Uterus (tissue), 4 donors: ENCODE measurements at places on chromosomes 7 and 10.

DNA sequence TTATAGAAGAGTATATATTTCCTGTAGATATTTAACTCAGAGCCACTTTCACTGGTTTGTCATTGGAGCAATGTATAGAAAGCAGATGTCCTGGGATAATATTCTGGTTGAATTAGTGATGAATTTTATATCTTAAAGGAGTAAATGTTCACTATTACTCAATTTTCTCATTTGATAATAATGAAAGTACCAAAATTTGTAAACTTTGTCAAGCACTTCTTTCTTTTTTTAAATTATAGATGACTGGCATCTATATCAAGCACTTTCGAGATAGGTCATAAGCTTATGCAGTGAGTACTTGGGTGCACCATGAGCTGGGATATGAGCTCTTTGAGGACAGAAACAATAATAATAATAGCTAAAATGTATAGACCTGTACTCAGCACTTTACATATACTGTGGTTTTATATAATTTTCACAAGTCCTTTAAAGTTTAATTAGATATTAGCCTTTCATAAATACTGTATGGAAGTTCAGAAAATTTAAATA is 11.3 kb downstream of the RSBN1L start:
- no peak for DNase-seq

GRCh38 chr7:134548877-134549276 is at the start of gene AKR1B15:
Gene AKR1B15 (plus strand): TSS chr7:134549110. CDS start chr7:134564620, 15,510 bp downstream.
- no peak for DNase-seq

- no peak for DNase-seq
Measured at GRCh38 chr7:93933156-93933555, 11.6 kb downstream of the GNG11 start.

DNA sequence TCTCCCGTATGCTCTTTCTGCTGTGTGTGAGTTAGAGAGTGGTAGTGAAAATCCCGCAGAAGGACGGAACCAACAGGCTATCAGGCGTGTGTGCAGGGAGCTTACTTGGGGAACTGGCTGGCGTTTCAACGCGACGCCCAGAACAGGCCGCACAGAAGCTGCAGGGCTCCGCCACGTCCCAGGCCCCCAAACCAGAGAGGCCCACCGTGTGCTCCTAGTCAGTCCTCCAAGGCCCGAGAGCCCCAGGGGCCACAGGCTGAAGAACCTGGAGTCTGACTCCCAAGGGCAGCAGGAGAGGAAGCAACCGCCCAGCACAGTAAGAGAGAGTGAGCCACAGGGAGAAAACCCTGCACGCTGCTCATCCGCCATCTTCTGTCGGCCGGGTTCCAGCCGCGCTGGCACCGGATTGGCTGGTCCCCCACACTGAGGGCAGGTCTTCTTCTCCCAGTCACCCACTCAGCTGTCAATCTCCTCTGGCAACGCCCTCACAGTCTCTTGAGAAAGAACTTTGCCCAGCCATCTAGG is 730.6 kb upstream of the VSTM2A start:
- DNase-seq: no peak

GRCh38 chr7:78179211-78179610 is 380.6 kb downstream of the PHTF2 start:
- no peak for DNase-seq

DNA sequence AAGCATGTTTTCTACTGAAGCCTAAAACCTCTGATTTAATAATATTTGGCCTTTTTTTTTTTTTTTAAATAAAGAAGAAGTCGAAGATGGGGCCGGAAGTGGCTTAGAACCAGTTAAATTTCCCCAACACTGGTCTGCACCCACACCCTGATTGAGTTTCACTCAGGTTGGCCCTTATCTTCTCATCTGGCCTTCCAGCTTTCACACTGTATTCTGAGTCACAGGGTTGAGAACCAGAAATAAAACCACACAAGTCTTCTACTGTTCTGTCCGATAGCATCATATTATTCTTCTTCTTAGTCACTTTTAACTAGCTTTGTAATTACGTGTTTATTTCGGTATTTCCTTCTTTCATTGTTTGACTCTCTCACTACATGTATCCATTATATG is 9.9 kb downstream of the ZNF365 start:
- no peak for DNase-seq

- DNase-seq: peak; percentile 66
Measured at GRCh38 chr10:34815185-34816084, at the start of gene PARD3. Gene PARD3 (minus strand): TSS chr10:34815296. CDS start chr10:34814995, 301 bp downstream.

GRCh38 chr7:46162609-46163008 is 241.5 kb upstream of the IGFBP3 start:
- no peak for DNase-seq

DNA sequence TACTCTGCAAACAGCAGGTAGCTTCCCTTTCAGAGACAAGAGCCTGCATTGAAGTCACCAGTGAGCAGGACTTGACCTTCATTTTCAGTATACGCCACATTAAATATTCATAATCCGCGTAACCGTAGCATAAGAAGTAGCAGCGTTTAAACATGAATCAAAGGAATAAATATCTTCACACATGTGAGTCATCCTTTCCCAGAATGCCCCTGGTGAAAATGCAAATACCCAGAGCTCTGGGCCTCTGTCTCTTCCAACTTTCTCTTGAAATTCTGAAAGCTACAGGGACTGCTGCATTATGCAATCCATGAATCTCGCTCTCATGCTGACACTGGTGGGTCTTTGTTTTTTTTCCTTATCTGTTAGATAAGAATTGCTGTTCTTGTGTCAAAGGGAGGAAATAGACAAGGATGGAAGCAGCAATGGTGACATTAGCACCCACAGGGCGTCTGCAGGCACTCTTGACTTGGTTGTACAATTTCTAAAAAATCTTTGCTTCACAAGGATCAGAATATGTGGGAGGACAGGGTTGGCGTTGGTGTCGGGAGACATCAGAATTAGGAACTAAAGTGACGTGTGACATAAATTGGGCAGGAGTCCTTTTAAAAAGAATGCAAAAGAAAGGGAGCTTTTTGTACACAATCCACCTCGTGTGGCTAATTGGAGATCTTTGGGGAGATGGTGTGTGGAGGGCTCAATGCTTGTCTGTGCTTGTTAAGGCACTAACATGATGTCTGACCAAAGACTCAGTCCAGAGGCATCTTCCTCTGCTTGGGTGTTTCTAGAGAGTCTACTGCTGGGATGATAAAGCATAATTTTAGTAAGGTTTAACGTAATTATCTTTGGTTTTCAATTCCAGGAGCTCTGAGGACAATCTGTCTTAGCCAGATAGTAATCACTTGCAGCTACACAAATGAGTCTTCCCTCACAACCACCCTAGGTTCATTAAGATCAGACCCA is 390.3 kb downstream of the KCNMA1 start:
- no peak for DNase-seq

DNA sequence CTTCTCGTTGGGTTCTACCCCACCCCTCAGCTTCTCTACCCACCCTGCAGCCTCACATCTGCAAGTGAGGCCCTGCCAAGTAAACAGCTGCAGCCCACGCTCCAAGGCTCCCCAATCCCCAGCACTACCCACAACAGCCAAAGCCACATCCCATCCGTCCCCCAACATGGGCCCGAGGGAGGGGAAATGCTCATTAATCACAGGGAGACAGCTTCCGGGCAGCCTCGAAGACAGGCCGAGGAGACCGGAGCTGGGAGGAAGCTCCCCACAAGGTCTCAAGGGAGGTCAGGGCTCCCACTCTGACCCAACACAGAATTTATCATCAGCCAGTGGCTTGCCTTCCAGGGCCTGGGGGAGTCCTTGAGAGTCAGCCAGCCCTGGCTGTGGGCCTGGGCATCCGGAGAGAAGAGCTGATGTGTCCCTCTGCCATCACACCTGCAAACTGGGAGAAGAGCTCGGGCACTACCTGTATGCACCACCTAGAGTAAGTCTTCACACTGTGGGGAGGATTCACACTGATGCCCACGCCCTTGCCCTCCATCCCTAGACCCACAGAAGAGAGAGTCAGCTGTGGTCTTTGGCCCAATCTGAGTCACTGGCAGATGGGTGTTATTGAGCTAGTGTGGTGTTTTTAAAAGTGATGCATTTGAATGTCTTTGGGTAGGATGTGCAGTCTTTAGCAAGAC is 115.5 kb upstream of the ZMIZ1 start:
- peak; percentile 67 for DNase-seq

GRCh38 chr10:129277841-129278240 is 189.2 kb upstream of the MGMT start:
- no peak for DNase-seq

GRCh38 chr7:17832242-17832641 is 108.1 kb downstream of the SNX13 start:
- no peak for DNase-seq

DNA sequence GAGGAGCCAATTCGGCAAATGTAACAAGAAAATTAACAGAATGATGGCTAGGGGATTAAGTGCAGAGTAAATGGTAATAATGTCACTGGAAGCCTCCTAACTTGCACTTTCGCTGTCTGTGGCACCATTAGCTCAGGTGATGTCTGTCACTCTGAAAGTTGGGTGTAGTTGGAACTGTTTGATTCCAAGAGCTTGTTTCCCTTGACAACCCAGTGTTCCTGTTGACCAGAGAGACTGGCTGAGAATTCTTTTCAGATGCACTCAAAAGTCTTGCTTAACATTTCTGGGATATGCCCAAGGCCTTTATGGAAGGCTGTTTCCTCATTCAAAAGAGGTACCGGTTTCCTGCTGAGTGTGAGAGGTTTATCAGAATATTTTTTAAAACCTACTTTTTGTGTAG is 49.6 kb downstream of the PLPP4 start:
- DNase-seq: no peak

DNA sequence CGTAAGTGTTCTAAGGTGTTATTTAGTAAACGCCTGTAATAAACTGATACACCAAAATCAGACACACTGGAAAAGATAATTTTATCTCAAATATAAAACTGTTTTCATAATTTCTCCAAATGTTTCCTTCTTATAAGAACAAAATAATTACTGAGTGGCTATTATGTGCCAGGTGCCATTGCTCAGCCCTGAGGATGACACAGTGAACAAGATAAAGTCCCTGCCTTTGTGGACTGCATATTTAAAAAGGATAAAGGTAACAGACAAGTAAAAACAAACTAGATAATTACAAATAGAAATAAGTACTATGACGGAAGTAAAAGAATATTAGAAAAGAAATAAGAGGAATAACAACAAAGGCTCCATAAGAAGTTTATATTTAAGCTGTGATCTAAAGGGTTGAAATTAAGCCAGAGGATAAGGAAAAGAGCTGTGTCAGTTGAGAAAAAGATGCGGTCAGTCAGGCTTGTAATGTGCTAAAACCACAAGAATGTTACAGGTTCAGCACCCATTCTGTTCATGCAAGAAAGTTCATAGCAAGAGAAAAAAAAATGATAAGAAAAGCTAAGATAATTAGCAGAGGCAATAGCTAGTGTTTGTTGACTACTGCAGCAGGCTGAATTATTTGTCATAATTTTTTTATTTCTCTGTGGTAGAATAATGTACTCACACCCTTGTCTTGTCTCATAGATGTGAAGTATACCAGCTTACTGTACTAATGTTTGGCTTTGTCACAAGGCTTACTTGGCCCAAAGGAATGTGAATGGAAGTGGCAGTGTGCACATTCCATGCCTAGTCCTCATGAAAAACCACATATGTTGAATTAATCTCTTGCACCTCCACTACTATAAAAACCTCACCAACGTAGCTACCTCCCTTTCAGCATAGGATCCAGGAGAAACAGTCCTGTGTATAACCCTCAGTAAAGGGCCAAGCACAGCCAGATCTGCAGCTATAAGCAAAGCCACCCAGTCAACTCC is 75.1 kb downstream of the CRPPA start:
- DNase-seq: no peak

DNA sequence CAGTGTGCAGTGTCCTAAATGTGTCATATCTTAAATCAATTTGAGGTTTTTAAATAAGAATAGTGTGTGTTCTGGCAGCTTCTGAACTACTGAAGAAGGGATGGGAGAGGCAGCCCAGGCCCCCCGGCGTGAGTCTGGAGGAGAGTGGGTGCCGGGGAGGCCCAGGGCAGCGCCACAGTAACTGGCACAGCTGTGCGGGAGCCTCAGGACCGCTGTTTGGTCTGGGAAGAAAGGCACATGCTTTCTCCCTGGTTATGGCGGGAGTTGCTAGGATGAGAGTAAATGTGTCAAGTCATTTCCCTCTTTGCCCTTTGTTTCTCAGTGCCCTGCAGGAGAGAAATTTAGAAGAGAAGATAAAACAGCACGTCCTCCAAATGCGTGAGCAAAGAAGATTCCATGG is 31.9 kb upstream of the PWWP2B start:
- no peak for DNase-seq

- no peak for DNase-seq
Measured at GRCh38 chr10:71684356-71685173, 35.0 kb downstream of the C10orf105 start.

DNA sequence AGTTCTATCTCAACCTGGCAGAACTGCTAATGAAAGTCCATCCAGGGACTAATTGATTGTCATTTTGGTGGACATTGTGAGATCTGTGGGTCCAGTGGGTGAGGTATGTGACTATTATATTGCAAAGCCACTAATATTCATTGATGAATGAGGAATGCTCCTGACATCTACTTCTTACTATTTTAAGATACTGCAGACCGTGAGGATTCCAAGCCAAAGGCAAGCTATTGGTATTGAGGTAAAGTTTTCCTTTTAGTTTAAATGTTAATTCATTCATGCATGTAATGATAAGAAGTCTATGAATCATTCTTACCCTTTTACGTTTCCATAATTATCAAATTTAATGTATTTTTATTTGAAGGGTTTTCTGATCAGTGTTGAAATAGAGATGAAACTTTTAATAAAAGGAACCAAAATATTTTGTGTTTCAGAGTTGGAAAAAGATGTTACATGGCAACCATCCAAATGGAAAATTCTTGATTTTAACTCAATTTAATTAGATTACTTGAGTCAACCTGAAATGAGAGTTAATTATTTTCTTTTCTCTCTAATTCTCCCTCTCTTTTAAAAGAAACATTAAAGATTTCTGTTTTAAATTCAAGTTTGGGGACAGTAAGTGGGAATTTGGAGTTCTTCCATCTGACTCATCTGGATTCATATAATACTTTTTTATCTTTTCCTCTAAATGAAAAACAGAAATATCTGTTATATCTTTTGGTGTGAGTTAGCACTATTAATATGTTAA is 39.6 kb downstream of the NUP205 start:
- no peak for DNase-seq

GRCh38 chr10:49167425-49168170 is 20.6 kb downstream of the TMEM273 start:
- no peak for DNase-seq

- no peak for DNase-seq
Measured at GRCh38 chr7:52917982-52918578, 117.4 kb upstream of the POM121L12 start.

DNA sequence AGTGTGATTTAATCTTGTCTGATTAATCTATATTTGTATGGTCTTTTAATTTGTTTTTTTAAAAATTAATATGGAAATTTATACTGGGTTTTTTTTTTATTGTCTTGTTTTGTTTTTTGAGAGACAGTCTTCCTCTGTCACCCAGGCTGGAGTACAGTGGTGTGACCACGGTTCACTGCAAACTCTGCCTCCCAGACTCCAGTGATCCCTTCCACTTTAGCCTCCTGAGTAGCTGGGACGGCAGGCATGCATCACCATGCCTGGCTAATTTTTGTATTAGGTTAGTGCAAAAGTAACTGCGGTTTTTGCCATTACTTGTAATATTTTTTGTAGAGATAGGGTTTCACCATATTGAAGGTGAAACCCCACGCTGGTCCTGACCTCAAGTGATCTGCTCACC is 73.1 kb downstream of the TET1 start:
- no peak for DNase-seq
